ENCODE measurements at places on chromosomes 5 and 9.

- no peak for DNase-seq
These were observed 29.4 kb downstream of the RHOBTB3 start for GRCh38 chr5:95760273-95761191.

DNA sequence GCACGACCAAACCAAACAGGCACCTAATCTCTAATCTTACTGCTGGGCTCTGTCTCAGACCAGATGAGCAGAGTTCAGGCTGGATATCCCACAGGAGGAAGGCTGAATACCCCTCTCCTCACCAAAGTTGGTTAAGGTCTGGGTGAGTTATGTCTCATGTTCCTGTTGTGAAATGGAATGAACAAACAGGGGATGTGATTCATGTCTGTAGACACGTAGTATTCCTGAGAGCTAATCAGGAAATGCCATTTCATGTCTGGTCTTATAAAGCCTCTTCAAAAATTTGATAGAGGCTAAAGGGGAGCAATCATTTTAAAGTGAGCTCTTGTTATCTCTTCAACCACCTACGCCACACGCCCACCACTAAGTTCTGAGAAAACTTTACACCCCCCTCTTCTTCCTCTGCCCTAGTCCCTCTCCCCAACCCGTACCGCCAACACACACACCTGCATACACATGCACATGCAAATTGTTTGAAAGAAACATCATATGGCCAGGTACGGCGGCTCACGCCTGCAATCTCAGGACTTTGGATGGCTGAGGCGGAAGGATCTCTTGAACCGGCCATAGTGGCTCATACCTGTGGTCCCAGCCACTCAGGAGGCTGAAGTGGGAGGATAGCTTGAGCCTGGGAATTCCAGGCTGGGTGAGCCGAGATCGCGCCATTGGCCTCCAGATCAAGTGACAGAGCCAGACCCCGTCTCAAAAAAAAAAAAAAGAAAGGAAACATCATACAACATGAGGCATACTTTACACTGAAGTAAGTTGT is 69.8 kb upstream of the RAI14 start:
- no peak for DNase-seq

DNA sequence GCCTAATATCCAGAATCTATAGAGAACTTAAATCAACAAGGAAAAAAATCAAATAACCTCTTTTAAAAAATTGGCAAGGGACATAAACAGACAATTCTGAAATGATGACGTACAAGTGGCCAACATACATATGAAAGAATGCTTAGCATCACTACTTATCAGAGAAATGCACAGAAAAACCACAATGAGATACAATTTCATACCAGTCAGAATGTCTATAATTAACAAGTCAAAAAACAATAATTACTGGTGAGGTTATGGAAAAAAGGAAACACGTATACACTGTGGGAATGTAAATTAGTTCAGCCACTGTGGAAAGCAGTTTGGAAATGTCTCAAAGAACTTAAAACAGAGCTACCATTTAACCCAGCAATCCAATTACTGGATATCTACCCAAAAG is 1192.0 kb downstream of the CDH12 start:
- DNase-seq, result no peak

GRCh38 chr9:121938621-121939020 is 154.5 kb downstream of the TTLL11 start:
- DNase-seq, result no peak

DNA sequence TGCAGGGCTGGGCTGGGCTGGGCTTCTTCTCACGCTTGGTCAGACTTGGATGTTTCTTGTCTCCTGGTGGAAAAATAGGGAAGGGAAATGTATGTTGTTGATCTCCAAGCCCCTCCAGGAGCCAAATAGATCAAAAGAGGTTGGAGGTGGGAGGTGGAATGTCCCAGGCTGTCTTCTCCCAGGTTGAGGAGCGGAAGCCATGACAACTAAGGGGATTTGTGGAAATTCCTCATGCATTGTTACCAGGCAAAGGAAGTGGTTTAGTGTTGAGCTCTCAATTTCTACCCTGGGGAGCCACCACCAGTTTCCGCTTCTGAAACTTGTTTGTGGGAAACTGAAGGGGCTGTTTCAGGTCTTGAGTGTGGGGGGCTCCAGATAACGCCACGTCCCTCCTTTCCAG is 79.0 kb downstream of the SPRY4 start:
- no peak for DNase-seq

- DNase-seq, result no peak
These were observed 46.7 kb downstream of the ADRB2 start for GRCh38 chr5:148873120-148873519.

DNA sequence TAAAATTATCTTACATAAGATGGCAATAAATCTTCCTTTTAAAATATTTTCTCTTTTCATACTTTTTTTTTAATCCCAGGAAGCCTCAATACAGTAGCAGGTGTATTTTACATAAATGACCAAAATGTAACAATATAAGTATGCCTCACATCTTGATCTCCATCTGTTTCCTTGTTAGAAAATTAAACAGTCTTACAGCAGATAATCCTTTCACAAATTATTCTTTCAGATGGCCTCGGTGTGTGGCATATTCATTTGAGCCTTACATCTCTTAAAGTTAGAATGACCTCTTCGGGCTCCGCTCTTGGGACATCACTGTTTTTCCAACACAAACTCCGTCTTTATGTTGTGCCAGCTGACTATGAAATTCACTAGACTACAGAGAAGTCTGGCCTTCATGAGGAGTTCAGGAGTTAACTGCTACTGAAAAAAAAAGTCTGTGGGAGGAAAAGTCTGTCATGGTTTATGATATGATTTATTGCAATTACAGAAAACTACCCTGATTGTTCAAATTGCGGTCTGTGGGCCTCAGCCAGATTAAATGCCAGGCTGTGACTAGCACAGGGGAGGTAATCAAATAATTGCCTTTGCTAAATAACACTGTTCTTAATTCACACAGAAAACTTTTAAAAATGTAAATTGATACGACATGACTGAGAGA is 292.9 kb upstream of the PUM3 start:
- DNase-seq, result no peak

- DNase-seq, result no peak
These were observed 93.8 kb downstream of the FEM1C start for GRCh38 chr5:115450741-115451140.

DNA sequence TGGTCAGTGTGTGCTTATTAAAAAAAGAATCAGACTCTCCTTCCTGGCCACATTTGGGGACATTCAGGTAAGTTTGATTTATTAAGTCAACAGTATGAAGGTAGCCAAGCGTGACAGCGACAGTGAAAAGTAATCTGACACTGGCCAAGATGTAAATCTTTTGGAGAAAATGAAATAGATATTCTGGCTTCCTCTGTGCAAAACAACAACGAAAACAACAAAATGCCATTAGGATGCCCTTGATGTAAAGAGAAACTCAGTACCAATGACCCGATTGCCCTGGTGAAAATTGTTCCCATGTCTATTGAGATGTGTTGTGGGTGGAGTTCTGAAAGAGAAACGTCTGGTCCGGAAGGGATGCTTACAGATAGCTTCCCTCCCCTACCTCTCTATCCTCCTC is 267.8 kb downstream of the MAT2B start:
- DNase-seq, result no peak

DNA sequence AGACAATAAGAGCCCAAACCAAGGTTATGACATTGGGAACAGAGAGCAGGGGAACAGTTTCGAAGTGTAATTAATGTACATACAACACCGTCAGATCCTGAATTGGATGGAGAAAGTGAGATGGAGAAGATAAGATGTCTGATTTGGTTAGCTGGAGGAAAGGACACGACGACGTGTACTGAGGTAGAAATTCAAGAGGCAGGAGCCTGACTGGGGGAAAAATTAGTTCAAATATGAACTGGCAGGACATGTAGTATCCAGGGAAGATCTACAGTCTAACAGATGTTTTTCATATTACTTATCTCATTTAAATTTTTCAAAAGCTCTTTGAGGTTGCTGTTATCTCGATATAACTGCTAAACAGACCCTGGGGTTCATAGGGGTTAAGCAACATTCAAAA is 114.7 kb downstream of the TMEM232 start:
- DNase-seq, result no peak

GRCh38 chr9:113638490-113638889 is 175.0 kb downstream of the RGS3 start:
- no peak for DNase-seq

- DNase-seq, result peak; percentile 56
These were observed 141.6 kb downstream of the SLC25A46 start for GRCh38 chr5:110880413-110880812.

DNA sequence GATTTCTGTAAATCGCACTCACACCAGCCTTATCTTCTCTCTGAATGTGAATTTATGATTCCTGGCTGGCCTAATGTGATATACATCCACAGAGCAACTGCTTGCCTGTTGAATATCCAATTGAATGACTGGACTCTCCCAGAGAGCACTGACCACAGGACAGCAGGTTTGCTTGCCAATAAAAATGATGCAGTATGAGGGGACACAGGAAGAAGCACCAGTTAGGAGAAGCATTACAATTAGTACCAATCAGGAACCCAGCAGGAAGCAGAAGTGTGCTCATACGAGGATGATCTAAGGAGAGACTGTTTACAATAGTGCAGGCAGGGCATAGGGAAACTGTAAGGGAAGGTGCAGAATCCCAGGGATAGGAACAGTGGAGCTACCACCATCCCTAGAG is 127.2 kb upstream of the ZNF366 start:
- DNase-seq, result no peak

DNA sequence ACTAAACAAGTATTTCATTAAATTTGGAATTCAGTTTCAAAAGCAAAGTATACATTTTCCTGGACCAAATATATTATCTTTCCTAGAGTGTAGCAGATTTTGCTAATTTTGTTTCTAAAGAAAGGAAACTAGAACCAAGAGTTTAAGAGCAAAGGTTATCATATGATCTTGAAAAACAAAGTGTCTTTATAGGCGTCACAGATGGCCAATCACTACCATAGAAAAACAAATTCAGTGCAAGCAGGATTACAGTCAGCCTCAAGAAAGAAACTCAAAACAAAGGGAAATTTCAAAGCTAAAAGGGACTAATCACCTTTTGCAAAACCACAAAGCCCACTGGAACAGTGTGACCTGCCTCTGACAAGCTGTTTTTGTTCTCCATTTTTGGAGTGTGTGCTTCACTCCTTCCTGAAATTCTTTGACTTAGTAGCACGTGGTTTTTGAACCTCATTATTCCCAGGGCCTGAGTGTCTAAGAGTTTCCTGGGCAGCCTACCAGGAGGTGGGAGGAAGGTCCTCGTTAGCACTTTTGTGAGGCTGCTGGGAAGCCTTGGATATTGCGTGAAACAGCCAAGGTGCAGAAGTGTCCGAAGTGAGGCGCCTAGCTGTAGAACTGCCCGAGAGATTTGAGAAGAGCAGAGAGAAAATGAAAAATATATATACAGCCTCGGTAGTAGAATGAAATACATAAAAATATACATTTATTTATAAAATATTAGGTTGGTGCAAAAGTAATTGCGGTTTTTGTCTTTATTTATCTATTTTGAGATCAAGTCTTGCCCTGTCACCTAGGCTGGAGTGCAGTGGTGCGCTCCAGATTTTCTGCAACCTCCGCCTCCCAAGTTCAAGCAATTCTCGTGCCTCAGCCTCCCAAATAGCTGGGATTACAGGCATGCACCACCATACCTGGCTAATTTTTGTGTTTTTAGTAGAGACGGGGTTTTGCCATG is 246.1 kb downstream of the MARCHF11 start:
- no peak for DNase-seq

- no peak for DNase-seq
These were observed 39.3 kb downstream of the RAI14 start for GRCh38 chr5:34695275-34696027.

- no peak for DNase-seq
These were observed 980 bp upstream of the RHOBTB3 start for GRCh38 chr5:95730011-95730700.

- no peak for DNase-seq
These were observed 356.7 kb downstream of the ARRDC3 start for GRCh38 chr5:91026466-91026865.
